ENCODE measurements at places on chromosomes 7 and 10.

DNA sequence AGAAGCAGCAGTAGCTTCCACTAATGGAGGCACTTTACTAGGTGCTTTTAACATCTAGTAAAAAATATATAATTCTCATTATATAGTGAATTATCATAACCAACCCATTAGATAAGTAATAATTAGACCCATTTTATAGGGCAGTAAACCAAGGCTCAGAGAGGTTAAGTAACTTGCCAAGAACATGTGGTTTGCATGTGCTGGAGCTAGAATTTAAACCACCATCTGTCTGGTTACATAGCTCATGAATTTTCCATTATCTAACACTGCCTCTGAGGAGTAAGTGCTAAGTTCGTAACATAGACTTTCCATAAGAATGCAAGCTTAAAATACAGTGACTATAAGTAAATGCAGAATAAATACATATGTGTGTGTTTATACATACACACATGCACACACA lies 41.9 kb downstream of the CREB3L2 start:
- no peak for DNase-seq

DNA sequence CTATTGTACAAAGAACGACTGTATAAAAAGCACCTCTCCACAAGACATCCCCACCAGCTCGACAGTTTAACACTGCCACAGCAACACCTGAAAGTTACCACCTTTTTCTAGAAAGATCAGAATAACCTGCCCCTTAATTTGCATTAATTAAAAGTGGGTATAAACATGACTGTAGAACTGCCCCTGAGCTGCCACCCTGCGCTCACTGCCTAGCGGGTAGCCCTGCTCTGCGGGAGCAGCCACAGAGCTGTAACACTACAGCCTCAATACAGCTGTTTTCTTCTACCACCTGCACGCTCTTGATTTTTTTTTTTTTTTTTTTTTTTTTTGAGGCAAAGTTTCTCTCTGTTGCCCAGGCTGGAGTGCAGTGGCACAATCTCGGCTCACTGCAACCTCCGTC lies 140.9 kb downstream of the PARD3 start:
- no peak for DNase-seq

- no peak for DNase-seq
Observed at GRCh38 chr10:71379118-71379766, 17.5 kb upstream of the CDH23 start.

DNA sequence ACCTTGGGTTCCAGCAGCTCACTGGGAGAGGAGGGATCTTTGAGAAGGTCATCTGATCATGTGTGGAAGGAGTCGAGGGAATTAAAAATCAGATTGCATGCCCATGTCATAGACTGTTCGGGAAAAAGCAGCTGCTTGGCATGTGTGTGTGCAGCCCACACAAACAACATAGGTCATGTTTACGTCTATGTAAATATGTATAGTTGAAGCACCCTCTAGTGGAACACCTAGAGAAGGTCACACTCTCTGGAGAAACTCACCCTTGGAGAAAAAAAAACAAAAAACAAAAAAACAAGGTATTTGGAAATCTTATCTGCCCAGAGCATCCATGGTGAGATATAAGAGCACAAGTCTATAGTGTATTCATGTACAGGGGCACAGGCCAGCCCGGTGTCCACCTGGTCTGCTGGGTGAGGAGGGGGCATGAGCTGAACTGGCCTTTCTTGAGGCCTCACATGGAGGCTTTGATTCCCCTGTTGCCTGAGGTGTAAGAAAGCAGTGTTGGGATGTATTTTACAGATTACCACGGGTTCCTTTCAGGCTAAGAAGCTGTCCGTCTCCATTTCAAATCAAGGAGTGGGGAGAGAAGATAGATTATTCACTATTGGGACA lies 98.0 kb downstream of the NPY start:
- DNase-seq = peak; percentile 49
